Stimulated activated CD4-positive, alpha-beta T cell treated with anti-CD3 and anti-CD28 coated beads, Interleukin-12 subunit alpha, Interleukin-12 subunit beta, amount 100 ng/mL, for 24 hours (primary cell): ENCODE measurements at places on chromosomes 5 and 9.

- no peak for DNase-seq
Measured at GRCh38 chr5:135194573-135195269, 160.7 kb upstream of the PITX1 start.

DNA sequence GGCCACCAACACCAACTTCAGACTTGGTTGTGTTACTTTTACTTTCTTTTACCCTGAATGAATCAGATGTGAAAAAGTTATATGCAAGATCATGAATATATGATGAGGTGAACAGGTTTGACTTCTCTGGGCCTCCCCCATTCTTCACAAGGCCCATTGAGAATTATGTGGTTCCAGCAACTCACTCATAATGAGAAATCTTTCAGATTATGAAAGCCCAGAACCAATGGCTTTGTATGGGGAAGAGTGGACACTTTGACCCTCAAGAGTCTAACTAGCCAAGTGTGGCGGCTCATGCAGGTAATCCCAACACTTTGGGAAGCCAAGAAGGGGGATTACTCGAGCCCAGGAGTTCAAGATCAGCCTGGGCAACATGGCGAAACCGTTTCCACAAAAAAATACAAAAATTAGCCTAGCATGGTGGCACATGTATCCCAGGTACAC lies 16.1 kb upstream of the LNPEP start:
- DNase-seq, result no peak

- DNase-seq, result no peak
Measured at GRCh38 chr9:76617497-76618175, 146.6 kb upstream of the PCA3 start.

DNA sequence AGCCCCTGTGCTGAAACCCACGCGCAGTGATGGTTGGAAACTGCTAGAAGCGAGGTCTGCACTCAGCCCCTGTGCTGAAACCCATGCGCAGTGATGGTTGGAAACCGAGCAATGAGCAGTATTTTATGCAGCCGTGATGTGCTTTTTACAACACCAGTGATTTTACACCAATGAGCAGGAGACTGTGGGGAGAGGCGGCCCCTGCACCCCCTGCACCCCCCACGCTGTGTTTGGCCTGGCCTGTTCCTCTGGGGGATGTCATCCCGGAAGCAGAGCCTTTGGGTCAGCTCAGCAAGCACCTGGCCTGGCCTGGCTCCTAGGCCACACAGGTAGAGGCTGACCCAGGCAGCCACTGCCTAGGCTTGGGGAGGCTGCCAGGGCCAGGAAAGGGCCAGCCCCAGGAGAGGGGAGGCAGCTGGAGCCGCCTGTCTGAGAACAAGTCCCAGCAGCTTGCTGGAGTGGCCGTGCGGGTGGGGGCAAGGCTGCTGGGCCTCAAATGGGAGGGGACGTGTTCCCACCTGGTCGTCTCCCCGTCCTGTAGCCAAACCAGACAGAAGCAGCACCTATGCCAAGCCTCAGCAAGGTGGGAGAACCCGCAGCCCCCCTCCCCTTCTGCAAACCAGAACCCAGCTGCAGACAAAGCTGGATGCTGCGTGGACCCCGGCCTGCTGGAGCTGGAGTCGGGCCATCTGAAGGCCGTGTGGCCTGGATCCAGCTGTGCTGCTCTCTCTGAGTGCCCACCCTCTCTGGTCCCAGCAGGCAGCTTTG lies 46.8 kb downstream of the DBH start:
- DNase-seq, result no peak

DNA sequence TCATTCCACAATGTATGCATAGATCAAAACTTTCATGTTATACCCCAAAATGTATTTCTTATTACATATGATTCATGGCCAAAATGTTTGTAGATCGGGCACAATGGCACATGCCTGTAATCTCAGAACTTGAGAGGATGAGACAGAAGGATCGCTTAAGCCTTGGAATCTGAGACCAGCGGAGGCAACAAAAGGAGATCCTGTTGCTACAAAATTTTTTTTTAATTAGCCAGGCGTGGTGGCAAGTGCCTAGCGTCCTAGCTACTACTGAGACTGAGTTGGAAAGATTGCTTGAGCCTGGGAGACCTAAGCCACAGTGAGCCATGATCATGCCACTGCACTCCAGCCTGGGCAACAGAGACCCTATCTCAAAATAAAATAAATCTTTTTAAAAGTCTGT lies 89.9 kb downstream of the MAPKAP1 start:
- no peak for DNase-seq

DNA sequence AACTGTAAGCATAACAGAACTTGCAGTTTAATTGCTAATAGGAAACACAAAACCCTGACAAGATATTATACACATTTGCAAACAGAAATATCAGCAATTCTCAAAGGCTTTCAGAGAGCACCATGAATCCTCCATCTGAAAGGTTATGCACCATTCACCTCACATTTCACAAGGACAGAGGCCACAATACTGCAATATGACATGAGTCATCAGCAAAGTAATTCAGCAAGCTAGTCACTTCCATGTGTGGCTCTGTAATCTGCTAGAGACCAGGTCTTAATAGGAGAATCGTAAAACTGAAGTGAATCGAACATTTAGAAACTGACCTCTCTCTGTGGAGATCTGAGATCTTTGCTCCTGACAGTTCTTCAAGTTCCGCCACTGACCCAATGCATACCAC lies 28.3 kb downstream of the IARS1 start:
- DNase-seq, result no peak

- DNase-seq, result no peak
Measured at GRCh38 chr5:101160002-101160401, 256.9 kb upstream of the ST8SIA4 start.

DNA sequence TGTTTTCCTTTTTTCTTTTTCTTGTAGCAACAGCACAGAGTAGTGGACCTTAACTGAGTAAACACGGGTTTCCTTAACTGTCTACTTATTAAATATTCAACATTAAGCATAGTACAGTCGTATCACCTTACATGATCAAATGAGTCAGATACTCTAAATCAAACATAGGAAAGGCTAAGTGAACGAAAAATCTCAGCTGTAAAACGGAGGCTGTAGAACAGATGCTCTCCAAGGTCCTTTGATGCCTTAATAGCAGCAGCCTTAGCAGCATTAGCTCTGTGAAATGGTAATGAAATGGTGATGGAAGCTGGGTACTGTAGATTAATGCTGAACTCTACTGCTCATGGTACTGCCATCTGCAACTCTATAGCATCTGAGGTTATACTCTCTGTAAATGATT lies 1433.3 kb upstream of the C9orf72 start:
- DNase-seq, result no peak

DNA sequence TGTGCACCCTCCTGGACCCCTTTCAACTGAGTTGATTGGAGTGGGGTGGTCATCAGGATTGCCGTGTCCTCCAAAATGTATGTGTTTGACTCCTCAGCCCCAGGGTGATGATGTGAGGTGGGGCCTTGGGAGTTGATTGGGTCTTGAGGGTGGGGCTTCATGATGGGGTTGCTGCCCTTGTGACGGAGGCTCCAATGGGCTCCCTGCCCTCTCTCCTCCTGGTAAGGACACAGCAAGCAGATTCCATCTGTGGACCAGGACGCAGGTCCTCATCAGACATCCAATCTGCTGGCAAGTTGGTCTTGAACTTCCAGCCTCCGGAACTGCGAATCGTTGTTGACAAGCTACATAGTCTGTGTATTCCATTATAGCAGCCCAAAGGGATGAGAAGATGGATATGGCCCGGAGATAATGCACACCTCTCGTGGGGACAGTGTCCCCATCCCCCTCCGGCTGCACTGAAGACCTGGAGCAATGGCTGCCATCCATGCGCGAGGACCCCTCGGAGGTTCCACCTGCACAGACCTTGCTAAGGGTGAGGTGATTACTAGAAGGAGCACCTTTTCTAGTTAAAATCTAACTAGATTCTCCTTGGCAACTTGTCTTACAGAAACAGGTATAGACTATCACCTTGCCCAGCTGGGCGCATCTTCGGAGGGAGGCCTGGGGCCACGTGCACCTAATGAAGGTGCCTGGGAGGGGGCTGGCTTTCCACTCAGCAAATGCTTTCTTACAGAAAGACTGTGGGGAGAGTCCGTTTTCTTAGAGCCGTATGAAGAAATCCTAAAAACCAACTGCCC lies 75.7 kb upstream of the IRX4 start:
- DNase-seq, result no peak

GRCh38 chr9:24832307-24832706 lies 286.6 kb upstream of the IZUMO3 start:
- no peak for DNase-seq

DNA sequence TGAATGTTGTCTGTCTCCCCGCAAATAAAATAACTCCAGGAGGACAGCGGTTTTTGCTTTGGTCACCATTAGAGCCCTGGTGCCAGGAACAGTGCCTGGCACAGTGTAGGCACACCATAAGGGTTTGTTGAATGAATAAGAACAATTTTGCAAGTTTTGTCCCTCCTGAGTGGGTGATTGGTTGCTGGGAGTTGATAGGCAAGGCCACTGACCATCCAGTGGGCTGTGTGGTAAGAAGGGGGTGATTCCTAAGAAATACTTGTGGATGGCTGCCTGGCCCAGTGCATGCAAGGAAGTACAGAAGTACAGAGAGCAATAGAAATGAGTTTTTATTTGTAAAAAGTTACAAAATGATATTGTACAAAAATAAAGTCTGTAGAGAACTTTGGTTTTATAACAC lies 27.5 kb downstream of the GDNF start:
- no peak for DNase-seq
